ENCODE measurements at places on chromosomes 7 and 10.

- DNase-seq, result peak; percentile 89
Measured at GRCh38 chr7:82335927-82336326, 107.7 kb downstream of the CACNA2D1 start.

GRCh38 chr7:65892161-65892560 is 19.3 kb downstream of the VKORC1L1 start:
- no peak for DNase-seq

DNA sequence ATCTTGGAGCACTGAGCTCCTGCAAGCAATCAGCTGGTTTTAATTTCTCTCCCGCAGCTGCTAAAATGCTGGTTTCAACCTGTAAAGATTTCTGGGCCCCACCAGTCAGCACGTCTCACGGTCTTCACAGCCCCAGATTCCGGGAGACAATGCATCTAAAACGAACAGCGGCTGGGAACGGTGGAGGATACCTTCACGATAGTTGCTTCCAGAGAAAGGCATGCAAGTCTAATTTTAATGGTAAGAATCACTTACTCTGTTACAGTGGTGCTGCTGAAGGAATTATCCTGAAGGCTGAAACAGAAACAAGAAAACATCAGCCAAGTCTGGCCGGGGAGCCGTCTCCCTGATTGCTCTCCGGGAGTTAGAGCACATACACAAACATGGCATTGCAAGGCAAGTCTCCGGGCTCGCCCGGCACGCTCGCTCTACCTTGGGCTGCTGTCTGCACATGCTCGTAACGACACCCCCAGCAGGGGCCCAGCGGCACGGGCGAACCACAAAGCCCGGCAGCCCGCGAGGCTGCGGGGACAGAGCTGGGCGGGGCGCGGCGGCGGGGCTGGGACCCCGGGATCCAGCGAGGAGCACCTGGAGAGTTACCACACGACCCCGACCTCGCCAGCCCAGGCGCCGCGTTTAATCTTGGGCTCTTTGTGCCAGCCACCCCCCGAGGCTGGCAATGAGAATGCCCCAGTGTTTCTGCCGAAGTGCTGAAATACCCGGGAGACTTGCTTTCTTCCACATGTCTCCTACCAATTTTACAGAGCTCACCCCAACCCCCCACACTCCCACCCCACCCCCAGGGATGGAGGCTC is at the start of gene FAM13C:
TSS of gene FAM13C (minus strand) at position 406 of the 815 bp plus-strand sequence. CDS start at position 317, 89 bp downstream.
- DNase-seq, result peak; percentile 71

DNA sequence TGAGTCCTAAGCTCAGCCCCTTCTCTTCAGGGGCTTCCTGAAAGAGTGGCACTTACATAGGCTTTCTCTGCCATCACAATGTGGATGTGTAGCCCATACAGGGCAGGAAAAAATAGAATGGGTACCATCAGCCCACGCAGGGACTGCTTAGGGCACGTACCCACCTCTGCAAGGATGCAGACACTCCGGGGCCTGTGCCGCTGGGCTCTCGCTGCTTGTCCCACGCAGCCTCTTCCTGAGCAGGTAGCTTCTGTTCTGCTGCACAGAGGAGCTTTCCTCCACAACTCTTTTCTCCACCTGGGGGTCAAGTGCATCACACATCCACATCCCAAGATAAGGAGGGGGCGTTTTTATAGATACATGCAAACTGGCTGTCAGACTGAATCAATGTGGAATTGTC is 34.3 kb downstream of the FRMPD2 start:
- DNase-seq, result no peak

GRCh38 chr7:64300641-64301405 is 12.9 kb upstream of the ZNF736 start:
- no peak for DNase-seq

DNA sequence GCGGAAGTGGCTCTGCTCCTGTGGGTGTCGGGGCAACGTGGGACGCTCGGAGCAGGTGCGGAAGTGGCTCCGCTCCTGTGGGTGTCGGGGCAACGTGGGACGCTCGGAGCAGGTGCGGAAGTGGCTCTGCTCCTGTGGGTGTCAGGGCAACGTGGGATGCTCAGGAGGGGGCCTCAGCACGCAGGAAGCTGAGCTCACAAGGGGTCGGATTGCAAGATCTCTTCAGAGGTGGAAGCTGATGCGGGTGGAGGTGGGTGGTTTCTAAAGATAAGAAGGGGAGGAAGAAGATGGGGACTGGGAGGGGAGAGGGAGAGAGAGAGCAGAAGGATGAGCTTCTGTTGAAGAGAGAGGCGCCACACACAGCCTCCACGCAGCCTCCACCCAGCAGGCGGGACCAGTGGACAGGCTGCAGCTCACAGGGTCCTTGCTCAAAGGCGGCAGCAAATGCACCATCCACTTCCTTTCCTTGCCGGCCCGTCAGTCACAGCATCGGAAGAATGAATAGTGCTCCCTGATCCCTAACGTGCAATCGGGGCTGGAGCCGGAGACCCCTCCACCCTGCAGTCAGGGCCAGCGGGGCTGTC is 78.7 kb downstream of the PTPRN2 start:
- no peak for DNase-seq
